ENCODE measurements at places on chromosomes 7 and 10. TPM values are rescaled to one million over a fixed set of nuclear protein-coding genes. Genes with fewer than 3 reads are reported as not detected.
A peak's percentile ranks its signal among the peaks of the same experiment; 100 is the strongest.

- no peak overlapping the region for H3K27ac ChIP-seq
- no peak for DNase-seq
- no peaks in the 10 kb centered on the region for H3K36me3 ChIP-seq
- no peaks in the 10 kb centered on the region for H3K27me3 ChIP-seq
- no peaks in the 10 kb centered on the region for H3K4me1 ChIP-seq
Observed at GRCh38 chr7:94338921-94339371, 55.7 kb upstream of the COL1A2 start.

GRCh38 chr10:28677888-28678686 is 766 bp downstream of the BAMBI start:
- H3K4me3 ChIP-seq = peak overlapping the region; percentile 88
- H3K27ac ChIP-seq = peak overlapping the region; percentile 84
- DNase-seq = peak; percentile 29
- peaks cover 24% of the 10 kb centered on the region for H3K4me1 ChIP-seq

GRCh38 chr10:88033793-88034192 is 170.4 kb downstream of the PTEN start:
- H3K36me3 ChIP-seq = no peaks in the 10 kb centered on the region
- no peak overlapping the region for H3K27ac ChIP-seq
- DNase-seq = no peak
- no peaks in the 10 kb centered on the region for H3K27me3 ChIP-seq

DNA sequence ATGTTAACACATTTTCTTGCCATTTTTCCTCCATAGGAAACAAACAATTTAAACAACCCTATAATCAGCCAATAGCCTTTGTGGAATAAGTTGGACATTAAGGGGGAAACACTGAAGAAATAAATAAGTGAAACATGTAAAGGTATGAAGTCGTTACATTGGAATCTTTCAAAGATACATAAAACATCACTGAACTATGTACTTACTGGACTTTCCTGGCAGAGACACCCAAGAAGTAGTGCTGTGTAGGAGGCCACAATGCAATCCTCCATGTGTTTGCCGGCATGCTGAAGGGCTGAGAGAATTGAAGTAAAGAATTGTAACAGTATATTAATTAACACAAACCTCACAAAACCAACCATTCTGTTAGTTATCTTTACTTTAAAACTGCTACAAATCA is 76.5 kb upstream of the GRID1 start:
- H3K4me3 ChIP-seq = no peak overlapping the region
- no peaks in the 10 kb centered on the region for H3K27me3 ChIP-seq
- DNase-seq = no peak
- peaks cover 59% of the 10 kb centered on the region for H3K36me3 ChIP-seq
- peaks cover 34% of the 10 kb centered on the region for H3K4me1 ChIP-seq
- no peak overlapping the region for H3K27ac ChIP-seq

DNA sequence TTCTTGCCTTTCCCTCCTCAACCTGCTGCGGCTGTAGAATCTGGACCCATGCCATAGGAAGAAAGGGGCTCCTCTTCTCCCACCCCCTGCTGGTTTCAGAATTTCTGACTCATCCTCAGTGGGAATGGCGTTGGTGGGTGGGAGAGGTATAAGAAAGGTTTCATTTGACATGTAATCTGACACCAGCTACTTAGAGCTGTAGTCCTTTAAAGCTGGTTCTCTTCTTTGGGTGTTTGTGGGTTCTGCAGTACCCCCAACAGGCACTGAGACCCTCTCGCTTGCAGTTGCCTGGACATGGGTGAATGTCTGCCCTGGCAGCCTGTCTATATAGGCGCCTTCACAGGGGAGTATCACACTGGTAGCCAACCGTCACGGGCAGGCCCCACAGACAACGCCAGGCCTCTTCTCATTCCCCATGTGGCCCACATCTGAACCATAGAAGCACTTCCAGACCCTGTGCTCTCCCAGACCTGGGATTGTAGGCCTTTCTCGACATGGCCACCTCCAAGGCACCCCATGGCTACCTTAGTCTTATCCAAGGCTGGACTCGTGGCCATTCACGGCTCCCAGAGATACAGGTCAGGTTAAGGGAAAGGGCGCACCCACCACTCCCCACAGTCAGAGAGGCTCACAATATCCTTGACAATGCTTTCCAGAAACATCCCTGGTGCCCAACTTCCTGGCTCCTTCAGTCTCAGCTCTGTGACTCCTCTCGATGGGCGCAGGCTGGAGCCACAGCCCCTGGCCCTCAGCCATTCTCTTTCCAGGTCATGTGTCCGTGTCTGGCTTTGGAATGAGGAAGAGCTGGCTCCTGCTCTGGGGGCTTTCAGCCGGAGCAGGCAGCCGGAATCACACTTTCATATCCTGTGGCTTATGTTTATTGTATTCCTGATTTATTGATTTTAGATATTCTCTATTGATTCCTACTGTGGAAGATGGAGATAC is 17.5 kb downstream of the ZNF862 start:
- H3K4me1 ChIP-seq = peaks cover 21% of the 10 kb centered on the region
- no peak overlapping the region for H3K4me3 ChIP-seq
- H3K36me3 ChIP-seq = no peaks in the 10 kb centered on the region
- no peak overlapping the region for H3K27ac ChIP-seq
- no peak for DNase-seq

HNRNPH3 gene
- 170 TPM for total RNA-seq

GRCh38 chr10:119688033-119688508 is 36.9 kb downstream of the BAG3 start:
- H3K36me3 ChIP-seq = peaks cover 10% of the 10 kb centered on the region
- DNase-seq = no peak
- no peaks in the 10 kb centered on the region for H3K27me3 ChIP-seq
- no peak overlapping the region for H3K4me3 ChIP-seq
- H3K27ac ChIP-seq = no peak overlapping the region

GRCh38 chr7:138575897-138576428 is 115.9 kb downstream of the TRIM24 start:
- DNase-seq = no peak
- H3K27me3 ChIP-seq = no peaks in the 10 kb centered on the region
- peaks cover 6% of the 10 kb centered on the region for H3K4me1 ChIP-seq
- H3K4me3 ChIP-seq = no peak overlapping the region

CRTAC1 gene
- total RNA-seq = not detected

- H3K27me3 ChIP-seq = no peaks in the 10 kb centered on the region
- peaks cover 71% of the 10 kb centered on the region for H3K36me3 ChIP-seq
- H3K27ac ChIP-seq = peak overlapping the region; percentile 90
- H3K4me1 ChIP-seq = peaks cover 26% of the 10 kb centered on the region
- H3K4me3 ChIP-seq = peak overlapping the region; percentile 81
Observed at GRCh38 chr7:23183279-23184012, 1.6 kb downstream of the NUP42 start.

FKBP6 gene
- not detected for total RNA-seq

- no peaks in the 10 kb centered on the region for H3K4me1 ChIP-seq
- no peaks in the 10 kb centered on the region for H3K27me3 ChIP-seq
- no peak overlapping the region for H3K4me3 ChIP-seq
- H3K36me3 ChIP-seq = no peaks in the 10 kb centered on the region
Observed at GRCh38 chr7:145398758-145399157, 562.9 kb upstream of the TPK1 start.

GRCh38 chr10:42936580-42936979 is 140.3 kb upstream of the RET start:
- H3K4me3 ChIP-seq = no peak overlapping the region
- no peaks in the 10 kb centered on the region for H3K4me1 ChIP-seq
- no peak for DNase-seq
- H3K27ac ChIP-seq = no peak overlapping the region
- H3K36me3 ChIP-seq = peaks cover 10% of the 10 kb centered on the region
- H3K27me3 ChIP-seq = peaks cover 76% of the 10 kb centered on the region

GRCh38 chr7:50637725-50638643 is 72.8 kb upstream of the DDC start:
- H3K27me3 ChIP-seq = no peaks in the 10 kb centered on the region
- no peak overlapping the region for H3K4me3 ChIP-seq
- H3K27ac ChIP-seq = no peak overlapping the region
- DNase-seq = no peak
- H3K4me1 ChIP-seq = peaks cover 17% of the 10 kb centered on the region

DNA sequence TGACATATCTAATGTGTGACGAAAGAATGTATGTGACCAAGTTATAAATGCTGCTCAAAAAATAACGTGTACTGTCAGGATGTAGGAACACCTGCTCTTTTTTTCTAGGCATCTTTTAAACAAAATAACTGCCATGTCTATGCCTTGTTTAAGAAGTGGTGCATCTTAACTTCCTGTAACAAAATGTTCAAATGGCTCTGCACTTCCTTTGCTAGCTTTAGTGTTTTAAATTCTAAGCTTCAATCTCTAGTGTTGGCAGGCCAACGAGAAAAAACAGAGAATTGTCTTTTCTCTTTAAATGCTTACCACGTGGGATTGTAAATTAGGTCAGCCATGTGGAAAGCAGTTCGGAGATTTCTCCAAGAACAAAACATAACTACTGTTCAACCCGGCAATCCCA is 14.6 kb upstream of the PDSS1 start:
- H3K4me3 ChIP-seq = no peak overlapping the region
- H3K27ac ChIP-seq = no peak overlapping the region
- DNase-seq = no peak
- peaks cover 8% of the 10 kb centered on the region for H3K4me1 ChIP-seq
- H3K36me3 ChIP-seq = no peaks in the 10 kb centered on the region
- no peaks in the 10 kb centered on the region for H3K27me3 ChIP-seq

GRCh38 chr7:105339404-105340323 is 49.1 kb downstream of the SRPK2 start:
- no peaks in the 10 kb centered on the region for H3K27me3 ChIP-seq
- DNase-seq = no peak
- H3K36me3 ChIP-seq = no peaks in the 10 kb centered on the region
- no peak overlapping the region for H3K4me3 ChIP-seq
- no peak overlapping the region for H3K27ac ChIP-seq
- peaks cover 9% of the 10 kb centered on the region for H3K4me1 ChIP-seq

GRCh38 chr10:60394446-60394845 is 4.8 kb upstream of the ANK3 start:
- no peak for DNase-seq
- H3K4me1 ChIP-seq = peaks cover 3% of the 10 kb centered on the region
- H3K27me3 ChIP-seq = no peaks in the 10 kb centered on the region
- no peak overlapping the region for H3K27ac ChIP-seq

GRCh38 chr10:117830787-117831212 is 215.9 kb downstream of the RAB11FIP2 start:
- no peaks in the 10 kb centered on the region for H3K4me1 ChIP-seq
- no peak overlapping the region for H3K27ac ChIP-seq
- no peaks in the 10 kb centered on the region for H3K36me3 ChIP-seq
- no peaks in the 10 kb centered on the region for H3K27me3 ChIP-seq
- H3K4me3 ChIP-seq = no peak overlapping the region
- no peak for DNase-seq

- DNase-seq = no peak
- H3K27me3 ChIP-seq = no peaks in the 10 kb centered on the region
- no peaks in the 10 kb centered on the region for H3K36me3 ChIP-seq
- peaks cover 28% of the 10 kb centered on the region for H3K4me1 ChIP-seq
Observed at GRCh38 chr7:7100432-7100849, 81.9 kb upstream of the C1GALT1 start.

PSAP gene
- 840 TPM for total RNA-seq

- H3K36me3 ChIP-seq = no peaks in the 10 kb centered on the region
- peaks cover 27% of the 10 kb centered on the region for H3K4me1 ChIP-seq
- H3K4me3 ChIP-seq = no peak overlapping the region
- H3K27ac ChIP-seq = no peak overlapping the region
Observed at GRCh38 chr10:126840576-126841135, 64.6 kb upstream of the DOCK1 start.

ENKUR gene
- total RNA-seq = 0.37 TPM
